B cell (primary cell): ENCODE measurements at places on chromosomes 2 and 18. TPM values are rescaled to one million over a fixed set of nuclear protein-coding genes. Genes with fewer than 3 reads are reported as not detected.

- H3K4me3 ChIP-seq: no peak overlapping the region
- peaks cover 9% of the 10 kb centered on the region for H3K4me1 ChIP-seq
- H3K27ac ChIP-seq: no peak overlapping the region
- no peaks in the 10 kb centered on the region for H3K36me3 ChIP-seq
Observed at GRCh38 chr2:215729985-215730620, 283.2 kb downstream of the MREG start.

- no peak overlapping the region for H3K27ac ChIP-seq
- no peak overlapping the region for H3K4me3 ChIP-seq
- no peaks in the 10 kb centered on the region for H3K36me3 ChIP-seq
- H3K27me3 ChIP-seq: no peaks in the 10 kb centered on the region
- H3K4me1 ChIP-seq: no peaks in the 10 kb centered on the region
Observed at GRCh38 chr18:78875778-78876650, 103.6 kb upstream of the SALL3 start.

GRCh38 chr2:197668296-197668695 is 7.1 kb downstream of the RFTN2 start:
- no peak for DNase-seq
- no peaks in the 10 kb centered on the region for H3K4me1 ChIP-seq
- no peaks in the 10 kb centered on the region for H3K36me3 ChIP-seq
- no peak overlapping the region for H3K4me3 ChIP-seq
- H3K27ac ChIP-seq: no peak overlapping the region

EMILIN1 gene
- total RNA-seq: 0.39 and 0.52 TPM in 2 replicates
